Activated CD8-positive, alpha-beta T cell treated with anti-CD3 and anti-CD28 coated beads for 36 hours (primary cell): ENCODE measurements at places on chromosomes 7 and 10. TPM values are rescaled to one million over a fixed set of nuclear protein-coding genes. Genes with fewer than 3 reads are reported as not detected.

CDNF gene
- 1.8 TPM for total RNA-seq

FAM24B gene
- 10.6 TPM for total RNA-seq

ADIRF gene
- not detected for total RNA-seq

BAG3 gene
- 14.3 TPM for total RNA-seq

DNAH11 gene
- total RNA-seq: 2.7 TPM

SSMEM1 gene
- total RNA-seq: not detected

IGF2BP3 gene
- total RNA-seq: 0.61 TPM

CDK14 gene
- total RNA-seq: 0.27 TPM

STOX1 gene
- total RNA-seq: 0.22 TPM

ERV3-1 gene
- total RNA-seq: 9.9 TPM

FXYD4 gene
- not detected for total RNA-seq

FUOM gene
- total RNA-seq: 32.2 TPM

HOXA3 gene
- total RNA-seq: not detected

CYP2E1 gene
- 0.43 TPM for total RNA-seq

TTYH3 gene
- 30.3 TPM for total RNA-seq

SHLD2 gene
- total RNA-seq: 32.3 TPM

PDZD7 gene
- total RNA-seq: 0.25 TPM

RBM33 gene
- total RNA-seq: 73.7 TPM

FAM13C gene
- total RNA-seq: not detected

GALNT17 gene
- total RNA-seq: not detected

GRM8 gene
- not detected for total RNA-seq

RBP4 gene
- not detected for total RNA-seq
